ENCODE measurements at places on chromosomes 16 and 17. TPM values are rescaled to one million over a fixed set of nuclear protein-coding genes. Genes with fewer than 3 reads are reported as not detected.

The CES5A gene
- not detected for polyA plus RNA-seq

The MPO gene
- polyA plus RNA-seq: 0.17 TPM

GRCh38 chr16:25291580-25291979 lies 33.9 kb upstream of the ZKSCAN2 start:
- no peaks in the 10 kb centered on the region for H3K27me3 ChIP-seq
- H3K4me1 ChIP-seq: no peaks in the 10 kb centered on the region
- no peak overlapping the region for H3K4me3 ChIP-seq

GRCh38 chr16:50202926-50203624 lies 50.0 kb downstream of the TENT4B start:
- peaks cover 19% of the 10 kb centered on the region for H3K4me1 ChIP-seq
- H3K27me3 ChIP-seq: no peaks in the 10 kb centered on the region
- no peak for DNase-seq
- no peaks in the 10 kb centered on the region for H3K36me3 ChIP-seq
- no peak overlapping the region for H3K27ac ChIP-seq

DNA sequence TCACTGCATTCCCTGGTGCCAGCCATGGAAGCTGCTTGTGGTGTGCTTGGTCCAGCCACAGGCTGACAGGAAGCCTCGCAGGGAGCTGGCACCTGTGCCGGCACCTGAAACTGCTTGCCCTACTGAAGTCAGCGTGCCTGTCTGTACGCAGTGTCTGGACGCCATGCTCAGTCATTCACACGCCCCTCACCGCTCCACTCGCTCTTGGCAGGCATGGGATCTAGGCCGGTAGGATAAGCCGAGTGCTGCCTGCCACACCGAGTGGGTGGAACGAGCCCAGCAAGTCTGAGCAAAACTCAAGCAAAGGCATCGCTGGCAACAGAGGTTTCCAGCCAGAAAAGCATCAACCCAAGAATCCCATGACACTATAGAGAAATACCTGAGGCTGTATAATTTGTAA lies 350.6 kb downstream of the CDH11 start:
- no peaks in the 10 kb centered on the region for H3K4me1 ChIP-seq
- DNase-seq: no peak
- no peaks in the 10 kb centered on the region for H3K36me3 ChIP-seq
- no peak overlapping the region for H3K27ac ChIP-seq
- H3K27me3 ChIP-seq: no peaks in the 10 kb centered on the region
